ENCODE measurements at places on chromosomes 1 and 21.

DNA sequence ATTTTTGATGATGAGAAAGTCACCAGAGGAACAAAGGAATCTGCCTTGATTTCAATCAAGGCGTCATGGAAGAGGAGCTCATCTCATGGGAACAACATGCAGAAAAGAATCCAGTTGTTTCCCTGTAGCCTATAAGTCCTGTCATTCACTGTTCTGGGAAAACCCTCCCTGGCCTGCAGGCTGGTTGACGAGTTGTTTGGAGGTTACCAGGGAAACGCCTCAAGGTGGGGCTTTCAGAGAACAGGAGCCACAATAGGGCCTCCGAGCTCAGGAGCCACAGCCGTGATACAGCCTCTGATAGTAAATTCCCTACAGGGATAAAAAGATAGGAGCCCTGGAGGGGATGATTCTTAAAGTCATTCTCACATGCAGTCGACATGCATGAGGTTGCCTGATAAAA lies 135.2 kb downstream of the PSMG1 start:
- DNase-seq: peak; percentile 65

DNA sequence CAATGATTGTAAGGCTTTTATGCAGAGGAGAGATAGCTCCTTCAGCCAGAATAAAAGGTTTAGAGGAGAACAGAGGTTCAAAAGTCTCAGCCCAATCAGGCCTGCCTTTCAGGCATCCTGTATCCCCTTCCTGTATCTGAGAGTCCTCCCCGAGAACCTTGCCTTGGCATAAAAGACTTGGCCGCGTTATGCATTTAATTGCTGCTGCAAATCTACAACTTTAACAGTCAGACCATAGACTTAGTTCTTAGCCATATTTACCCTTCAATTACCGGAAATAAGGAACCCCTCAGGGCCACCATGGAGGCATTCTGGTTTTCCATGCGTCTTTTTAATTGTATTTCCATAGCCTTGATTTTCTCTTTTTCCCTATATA lies 18.3 kb upstream of the HYI start:
- DNase-seq: no peak

DNA sequence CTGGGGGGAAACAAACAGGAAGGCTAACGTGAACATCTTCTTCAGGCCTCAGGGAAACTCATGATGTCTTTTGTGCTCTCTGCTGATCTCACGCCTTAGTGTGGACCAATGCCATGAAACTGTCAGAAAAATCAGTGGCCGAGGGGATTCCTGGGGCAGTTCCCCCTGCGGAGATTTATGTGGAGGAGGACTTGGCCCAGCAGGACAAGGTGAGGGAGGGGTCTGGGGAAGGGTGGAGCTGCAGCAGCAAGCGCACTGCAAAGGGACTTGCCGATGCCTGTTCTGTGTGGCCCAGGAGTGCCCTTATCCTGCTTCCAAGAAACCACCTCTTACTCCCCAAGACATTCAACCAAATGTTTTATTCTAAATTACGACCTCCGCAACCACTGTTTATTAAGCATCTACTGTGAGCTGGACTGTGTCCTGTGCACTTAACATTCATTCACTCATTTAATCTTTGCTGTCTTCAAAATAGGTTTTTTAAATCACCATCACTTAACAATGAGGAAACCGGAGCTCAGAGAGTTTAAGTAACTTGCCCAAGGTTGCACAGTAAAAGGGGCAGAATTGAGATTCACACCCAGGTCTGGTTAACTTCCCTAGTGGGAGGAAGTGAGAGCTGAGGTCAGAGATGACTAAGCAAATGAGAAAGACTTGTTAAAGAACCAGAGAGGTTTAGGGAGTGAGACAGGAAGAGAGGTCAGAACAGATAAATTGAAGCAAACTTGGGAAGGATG lies 49.7 kb downstream of the FHAD1 start:
- DNase-seq: no peak

- DNase-seq: peak; percentile 74
These were observed 412.1 kb upstream of the NFIA start for GRCh38 chr1:60670302-60670701.

DNA sequence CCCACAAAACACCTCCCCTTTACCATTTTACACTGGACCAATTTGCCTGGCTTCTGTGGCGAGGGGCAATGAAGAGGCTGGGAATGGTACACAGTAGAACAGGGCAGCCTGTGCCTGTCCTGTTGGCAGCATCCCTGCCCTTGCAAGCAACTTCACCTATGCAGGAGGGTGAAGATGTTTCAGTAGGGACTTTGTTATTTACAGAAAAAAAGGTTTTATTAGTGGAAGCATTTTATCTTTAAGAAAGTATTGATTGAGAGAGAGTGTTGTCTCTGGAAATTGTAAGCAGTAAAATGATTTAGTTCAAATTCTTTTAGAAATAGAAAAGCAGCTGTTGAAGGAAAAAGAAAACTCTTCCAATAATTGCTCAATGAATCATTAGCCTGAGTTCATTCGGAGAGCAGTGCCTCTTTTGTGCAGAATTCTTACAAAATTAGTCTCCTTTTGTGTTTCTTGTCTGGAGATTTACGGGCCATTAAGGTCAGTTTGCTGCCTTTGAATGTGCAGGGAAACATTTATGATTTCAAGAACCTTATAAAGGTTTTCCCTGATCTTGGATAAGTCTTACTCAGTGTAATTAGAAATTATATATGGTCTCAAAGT lies 49.1 kb downstream of the HHAT start:
- DNase-seq: no peak

DNA sequence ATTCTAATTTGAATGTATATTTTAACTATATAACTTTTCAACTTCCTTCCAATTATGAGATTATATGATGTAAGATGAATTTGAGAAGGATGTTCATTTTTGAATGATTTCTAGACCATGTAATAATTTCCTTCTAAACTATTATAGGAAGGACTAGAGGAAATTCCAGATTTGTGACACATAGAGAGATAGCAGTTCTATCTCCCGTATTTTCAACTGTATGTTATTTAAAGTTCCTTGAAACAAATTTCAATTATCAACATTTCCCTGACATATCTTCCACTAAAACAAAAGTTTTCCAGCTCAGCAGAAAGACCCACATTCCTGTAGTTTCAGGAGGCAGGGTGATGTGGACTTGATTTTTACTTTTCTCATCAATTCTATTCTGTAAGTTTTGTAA lies 396.7 kb upstream of the C1orf87 start:
- no peak for DNase-seq

DNA sequence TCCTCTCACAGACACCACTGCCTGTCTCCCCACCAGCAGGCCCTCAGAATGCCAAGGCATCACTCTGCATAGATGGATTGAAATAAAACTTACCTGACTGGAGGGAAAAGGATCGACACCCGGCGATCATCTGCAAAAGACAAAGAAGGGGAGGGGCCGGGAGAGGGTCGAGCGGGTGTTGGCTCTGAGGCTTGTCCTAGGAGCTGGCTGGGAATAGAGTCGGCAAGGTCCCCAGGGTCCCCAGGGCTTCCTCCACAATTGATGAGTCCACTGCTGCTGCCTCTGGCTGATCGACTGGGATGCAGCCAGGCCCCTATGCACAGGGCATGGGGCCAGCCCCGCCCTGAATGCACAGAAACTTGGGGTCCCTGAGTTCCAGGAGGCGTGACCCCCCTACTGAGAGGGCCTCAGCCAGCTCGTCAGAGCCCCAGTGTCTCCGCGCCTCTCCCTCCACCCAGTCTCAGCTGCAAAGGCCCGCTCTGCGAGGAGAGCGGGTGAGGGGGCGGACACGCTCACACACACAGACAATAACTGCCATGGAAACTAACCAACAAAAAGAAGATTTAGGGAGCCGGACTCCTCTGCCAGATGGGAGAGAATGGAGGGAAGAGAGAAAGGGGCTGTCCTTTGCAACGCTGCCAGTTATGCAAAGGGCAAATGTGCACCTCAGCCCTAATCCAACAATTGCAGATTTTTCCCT lies at the start of gene KLHDC8A:
Gene KLHDC8A, minus strand, starts transcription at position 483 of the 700 bp plus-strand sequence. CDS start 13,318 bp downstream, outside the sequence.
- DNase-seq: no peak

- DNase-seq: no peak
These were observed 17.2 kb upstream of the RCSD1 start for GRCh38 chr1:167612587-167613385.

GRCh38 chr1:209626346-209627026 lies 25.7 kb downstream of the LAMB3 start:
- DNase-seq: no peak

GRCh38 chr1:28716336-28716735 lies 20.4 kb upstream of the YTHDF2 start:
- DNase-seq: no peak

DNA sequence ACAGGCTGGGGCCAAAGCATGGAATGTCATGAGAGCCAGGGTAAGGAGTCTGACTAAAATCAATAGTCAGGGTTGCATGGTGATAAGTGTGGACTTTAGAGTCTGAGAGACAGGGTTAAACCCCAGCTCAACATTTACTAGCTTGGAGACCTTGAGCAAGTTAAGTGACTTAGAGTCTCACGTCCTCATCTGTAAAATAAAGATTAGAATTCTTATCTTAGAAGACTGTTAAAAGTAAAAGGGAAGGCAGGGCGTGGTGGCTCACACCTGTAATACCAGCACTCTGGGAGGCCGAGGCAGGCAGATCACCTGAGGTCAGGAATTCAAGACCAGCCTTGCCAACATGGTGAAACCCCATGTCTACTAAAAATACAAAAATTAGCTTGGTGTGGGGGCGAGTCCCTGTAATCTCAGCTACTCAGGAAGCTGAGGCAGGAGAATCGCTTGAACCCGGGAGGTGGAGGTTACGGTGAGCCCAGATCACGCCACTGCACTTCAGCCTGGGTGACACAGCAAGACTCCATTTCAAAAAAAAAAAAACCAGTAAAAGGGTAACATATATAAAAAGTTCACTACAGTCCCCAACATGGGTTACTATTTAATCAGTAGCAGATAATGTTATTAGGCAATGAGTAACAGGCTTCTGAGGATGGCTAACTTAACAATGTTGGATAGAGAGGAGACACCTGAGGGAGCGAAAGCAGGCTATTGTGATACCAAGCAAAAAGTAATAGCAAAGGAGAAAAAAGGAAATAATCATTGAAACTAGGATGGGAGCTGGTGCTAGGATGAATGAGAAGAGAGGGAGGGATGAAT lies 20.8 kb downstream of the TMCO1 start:
- DNase-seq: no peak

- DNase-seq: no peak
These were observed 20.6 kb downstream of the PYHIN1 start for GRCh38 chr1:158951956-158952355.

Data from retinal pigment epithelial cell (primary cell).